Hypothalamus (tissue), 51 donors: ENCODE measurements at places on chromosomes 7 and 10.

- no peak for DNase-seq
These were observed 53.7 kb downstream of the C1GALT1 start for GRCh38 chr7:7236041-7236440.

DNA sequence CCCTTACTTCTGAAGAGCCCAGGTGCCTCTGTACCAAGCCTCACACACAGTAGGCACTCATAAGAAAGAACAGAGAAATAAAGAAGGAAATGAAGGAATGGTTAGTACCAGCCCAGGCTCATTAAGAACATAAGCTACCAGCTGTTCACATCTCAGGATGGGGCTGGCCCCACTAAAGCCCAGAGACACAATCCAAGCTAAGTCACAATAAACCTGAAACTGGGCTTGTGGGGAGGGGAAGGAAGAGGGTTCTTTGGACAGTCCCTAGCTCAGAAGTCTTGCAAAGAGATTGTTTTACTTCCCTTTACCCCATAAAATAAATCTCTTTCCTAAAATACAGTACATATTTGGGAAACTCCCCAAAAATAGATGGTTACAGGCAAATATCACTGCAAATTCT is 24.3 kb downstream of the FBXW4 start:
- no peak for DNase-seq

GRCh38 chr7:22452142-22452959 is 47.6 kb downstream of the STEAP1B start:
- peak; percentile 54 for DNase-seq

GRCh38 chr10:29798921-29799690 is 164.3 kb upstream of the SVIL start:
- DNase-seq = no peak

DNA sequence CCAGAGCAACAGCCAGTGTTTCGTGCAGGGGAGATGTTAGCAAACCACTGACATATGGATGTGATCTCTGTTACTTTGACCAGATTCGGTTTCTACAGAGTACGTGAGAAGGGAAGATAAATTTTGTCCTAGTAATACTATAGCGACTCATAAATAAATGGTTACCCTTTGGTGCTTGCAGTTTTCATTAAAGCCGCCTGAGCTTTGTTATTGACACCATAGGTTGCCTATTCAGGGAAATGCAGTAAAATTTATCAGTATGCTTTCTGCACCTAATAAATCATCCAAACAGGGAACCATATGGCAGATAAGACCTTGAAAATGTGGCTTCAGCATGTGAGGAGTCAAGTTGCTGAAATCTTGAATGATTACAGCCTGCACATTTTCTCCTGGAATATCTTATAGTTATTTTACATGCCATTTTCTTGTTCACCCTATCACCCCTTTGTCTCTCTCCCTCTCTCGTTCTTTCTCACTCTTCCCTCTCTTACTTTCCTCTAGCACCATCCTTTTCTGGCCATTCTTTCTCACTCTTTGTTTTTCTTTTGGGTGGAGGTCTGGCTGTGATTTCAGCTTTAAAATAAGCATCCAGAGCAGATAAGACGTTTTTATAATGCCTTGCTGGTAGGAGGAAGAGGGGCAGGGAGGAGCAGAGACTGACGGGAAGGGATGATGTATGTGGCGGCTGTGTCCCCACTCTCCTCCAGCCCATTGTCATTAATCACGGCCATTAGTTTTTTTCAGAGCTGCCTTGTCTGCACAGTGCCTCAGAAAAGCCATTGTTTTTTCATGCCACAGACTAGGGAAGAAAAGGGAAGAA is 182.5 kb downstream of the LRMDA start:
- no peak for DNase-seq

- no peak for DNase-seq
These were observed 652 bp downstream of the PCGF5 start for GRCh38 chr10:91220954-91221675.

DNA sequence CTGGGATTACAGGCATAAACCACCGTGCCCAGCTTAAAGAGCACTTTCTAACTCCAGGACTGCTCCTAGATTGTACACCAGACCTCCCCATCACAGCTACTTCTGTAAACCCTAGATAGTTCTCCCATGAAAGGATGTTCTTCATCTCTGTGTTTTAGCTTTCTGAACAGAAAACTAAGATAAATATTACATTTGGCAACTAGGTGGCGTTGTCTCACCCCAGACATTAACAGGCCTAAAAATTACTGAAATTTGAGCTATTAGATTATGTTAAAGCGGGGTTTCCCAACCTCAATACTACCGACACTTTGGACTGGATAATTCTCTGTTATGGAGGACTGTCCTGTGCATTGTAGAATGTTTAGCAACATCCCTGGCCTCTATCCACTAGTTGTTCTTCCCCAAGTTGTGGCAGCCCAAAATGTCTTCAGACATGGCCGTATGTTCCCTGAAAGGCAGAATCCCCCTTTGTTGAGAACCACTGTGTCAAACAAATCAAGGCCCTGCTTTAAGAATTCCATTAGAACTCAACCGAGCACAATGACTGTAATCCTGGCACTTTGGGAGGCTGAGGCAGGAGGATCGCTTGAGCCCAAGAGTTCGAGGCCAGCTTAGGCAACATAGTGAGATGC is 19.1 kb downstream of the ATOH7 start:
- DNase-seq = no peak

DNA sequence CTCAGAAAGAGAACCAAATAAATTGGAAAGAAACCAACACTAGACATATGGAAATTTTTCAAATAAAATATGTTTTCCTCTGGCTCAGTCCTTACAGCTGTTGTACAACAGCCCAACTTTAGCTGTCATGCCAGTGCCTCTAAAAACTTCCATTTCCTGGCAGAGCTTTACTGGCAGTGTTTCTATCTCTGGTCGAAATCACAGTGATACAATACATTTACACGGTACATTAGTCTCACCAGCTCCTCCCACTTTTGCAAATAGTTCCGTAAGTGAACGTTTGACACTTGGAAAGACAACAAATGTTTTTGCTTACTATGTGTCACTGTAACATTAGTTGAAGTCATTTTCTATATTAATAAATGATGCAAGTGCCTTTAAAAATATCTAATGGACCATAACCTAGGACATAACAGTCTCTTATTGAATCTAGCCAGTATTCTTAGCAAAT is 29.8 kb downstream of the BCAP29 start:
- DNase-seq = no peak

DNA sequence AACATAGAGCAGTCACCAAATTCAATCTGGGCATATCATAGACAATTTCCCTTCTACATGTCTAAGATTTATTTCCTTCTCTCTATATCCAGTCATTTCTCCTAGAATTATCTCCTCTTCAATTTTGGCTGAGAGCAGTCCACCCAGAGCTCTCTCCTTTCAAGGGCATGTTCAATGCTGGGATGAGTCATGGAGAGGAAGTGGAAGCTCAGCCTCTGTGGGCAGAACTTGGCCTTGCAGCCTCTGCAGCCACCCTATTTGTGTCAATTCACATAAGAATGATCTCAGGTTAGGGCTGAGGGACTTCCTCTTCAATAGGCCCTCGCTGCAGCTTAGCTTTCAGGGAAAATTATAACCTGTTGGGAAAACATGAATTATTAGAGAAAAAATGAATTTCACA is 560.8 kb downstream of the POM121L12 start:
- DNase-seq = no peak
